ENCODE measurements at places on chromosomes 11 and 22. TPM values are rescaled to one million over a fixed set of nuclear protein-coding genes. Genes with fewer than 3 reads are reported as not detected.
A peak's percentile ranks its signal among the peaks of the same experiment; 100 is the strongest.

NPAS4 gene
- not detected for total RNA-seq

- no peak for DNase-seq
These were observed 549.3 kb downstream of the METTL15 start for GRCh38 chr11:28657378-28658030.

NELL1 gene
- total RNA-seq = not detected

OR4C12 gene
- total RNA-seq = not detected

GRCh38 chr22:30222321-30222720 is 24.2 kb downstream of the LIF start:
- DNase-seq = no peak

GRCh38 chr11:66325263-66325671 is 8.4 kb upstream of the CD248 start:
- DNase-seq = no peak

DNA sequence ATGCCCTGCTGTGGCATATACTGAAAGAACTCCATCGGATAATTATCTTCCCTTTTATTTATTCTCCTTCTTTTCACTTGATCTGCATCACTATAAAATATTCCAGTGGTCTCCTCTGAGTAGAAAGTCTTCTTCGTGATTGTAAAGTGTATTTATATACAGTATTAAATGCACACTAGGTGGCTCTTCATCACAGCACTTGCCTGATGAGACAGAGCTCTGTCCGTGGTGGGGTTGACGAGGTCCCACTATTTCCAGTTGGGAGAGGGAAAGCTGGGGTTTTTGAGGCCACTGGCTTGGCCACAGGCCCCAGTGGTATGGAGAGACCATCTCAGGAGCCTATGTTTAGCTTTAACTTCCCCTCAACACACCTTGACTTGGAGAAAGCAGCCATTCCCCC is 31.6 kb upstream of the ZBTB16 start:
- no peak for DNase-seq

FBLN1 gene
- 91.9 TPM for total RNA-seq

EMID1 gene
- total RNA-seq = 1.4 TPM

NCF4 gene
- not detected for total RNA-seq

- peak; percentile 88 for DNase-seq
These were observed 14.1 kb downstream of the DCPS start for GRCh38 chr11:126317756-126318573.

RBMXL2 gene
- total RNA-seq = not detected

DNA sequence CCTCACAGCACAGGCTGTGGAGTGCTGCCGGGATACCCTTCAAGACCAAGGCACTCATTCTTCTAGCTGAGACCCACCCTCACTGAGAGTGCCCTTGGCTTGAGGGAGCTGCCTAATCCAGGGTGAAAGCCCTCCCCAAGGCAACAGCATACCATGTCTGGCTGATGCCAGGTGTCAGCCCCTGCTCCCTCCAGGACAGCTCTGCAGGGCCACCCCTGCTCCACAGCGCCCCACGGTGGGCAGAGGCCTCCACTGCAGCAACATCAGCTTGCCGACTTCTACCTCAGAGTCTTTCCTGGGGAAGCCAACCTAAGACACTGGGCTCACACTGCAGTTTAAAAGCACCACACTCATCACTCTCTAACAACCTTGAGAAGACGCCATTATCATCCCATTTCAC is 29.0 kb downstream of the TTLL1 start:
- no peak for DNase-seq

DNA sequence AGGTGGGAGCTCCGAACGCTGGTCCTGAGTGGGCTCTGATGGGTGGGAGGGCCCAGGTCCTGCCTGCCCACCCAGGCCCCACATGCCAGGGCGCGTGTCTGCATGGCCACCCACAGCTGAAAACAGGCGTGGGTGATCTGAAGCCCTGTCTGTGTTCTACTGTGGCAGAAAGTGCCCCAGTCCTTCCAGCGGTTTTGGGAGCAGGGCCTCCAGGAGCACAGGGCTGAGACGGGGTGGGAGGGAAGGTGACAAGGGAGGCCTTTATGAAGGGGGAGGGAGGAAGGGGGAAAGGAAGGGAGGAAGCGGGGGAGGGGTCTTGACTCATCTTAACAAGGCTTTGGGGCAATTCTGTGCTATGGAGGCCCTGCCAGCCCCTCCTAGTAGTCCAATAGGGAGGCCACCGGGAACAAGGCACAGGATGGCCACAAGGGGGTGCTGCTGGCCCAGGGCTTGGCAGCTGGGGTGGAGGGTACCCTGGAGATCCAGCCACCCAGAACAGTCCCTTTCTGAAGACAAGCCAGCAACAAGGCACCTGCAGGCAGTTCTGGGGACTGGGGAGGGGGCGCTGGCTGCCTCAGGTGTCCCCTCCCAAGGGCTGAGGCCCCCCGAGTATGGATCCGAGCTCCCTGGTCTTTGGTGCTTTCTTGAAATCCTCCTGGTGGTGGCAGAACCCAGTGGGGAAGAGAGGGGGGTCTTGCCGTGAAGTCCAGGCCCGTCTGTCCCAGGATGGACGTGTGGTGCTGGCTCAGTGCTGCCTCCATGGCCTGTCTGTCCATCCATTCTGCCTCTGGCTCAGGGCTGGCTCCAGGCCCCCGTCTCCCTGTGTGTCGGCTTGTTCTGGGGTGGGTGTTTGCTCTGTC is 6.3 kb upstream of the FADS3 start:
- DNase-seq = peak; percentile 48

- no peak for DNase-seq
These were observed 155.5 kb upstream of the PITPNB start for GRCh38 chr22:28074526-28074925.

DNA sequence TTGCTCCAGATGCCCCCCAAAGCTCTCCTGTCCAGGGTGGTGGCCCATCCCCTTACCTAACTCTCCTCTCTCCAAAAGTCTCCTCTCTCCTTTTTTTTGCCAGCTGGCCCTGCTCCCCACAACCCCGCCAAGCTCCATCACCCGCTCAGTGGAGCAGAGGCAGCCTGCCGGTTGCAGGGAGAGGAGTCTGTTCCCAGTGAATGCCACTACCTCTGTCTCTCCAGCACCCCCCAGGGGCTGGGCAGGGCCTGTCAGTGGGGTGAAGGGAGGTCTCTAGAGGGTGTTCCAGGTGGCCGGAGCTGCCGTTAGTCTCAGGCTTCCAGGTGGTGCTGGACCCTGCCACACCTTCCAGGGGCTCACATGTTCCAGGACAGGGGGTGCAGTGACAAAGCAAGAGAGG is 387.0 kb downstream of the CTTN start:
- no peak for DNase-seq

DNA sequence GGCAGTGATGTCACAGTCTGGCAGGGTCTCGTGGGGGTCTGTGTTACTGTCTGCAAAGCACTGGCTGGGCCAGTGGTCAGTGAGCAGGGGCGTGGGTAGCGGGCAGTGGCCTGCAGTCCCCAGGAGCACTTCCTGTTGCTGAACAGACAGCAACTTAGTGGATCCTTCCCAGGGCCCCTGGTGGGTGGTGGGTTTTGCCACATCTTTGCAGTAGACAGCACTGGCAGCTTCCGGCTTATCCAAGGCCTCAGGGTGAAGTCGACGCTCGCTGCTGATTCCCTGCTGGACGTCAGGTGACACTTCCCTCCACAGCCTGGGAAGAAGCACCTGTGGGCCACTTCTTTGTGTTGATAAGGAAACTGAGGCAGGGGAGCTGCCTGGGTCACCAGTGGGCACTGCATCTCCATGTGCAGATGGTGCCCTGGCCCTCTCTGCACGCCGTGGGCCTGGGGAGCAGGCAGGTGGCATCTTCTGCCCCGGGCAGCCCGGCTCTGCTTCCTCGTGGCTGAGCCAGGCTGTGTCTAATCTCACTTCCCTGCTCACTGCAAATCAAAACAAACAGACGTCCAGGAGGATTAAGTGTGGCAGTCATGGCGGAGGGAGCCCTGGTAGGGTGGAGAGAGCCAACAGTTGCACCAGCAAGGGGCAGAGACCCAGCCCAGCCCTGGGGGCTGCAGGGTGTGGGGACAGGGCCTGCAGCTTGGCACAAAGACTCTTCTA is 79.8 kb downstream of the KCNQ1 start:
- DNase-seq = no peak

GRCh38 chr22:41664490-41664889 is 24.2 kb downstream of the SNU13 start:
- no peak for DNase-seq

GRCh38 chr11:77589181-77589520 is 602 bp upstream of the AQP11 start:
- DNase-seq = no peak

DNA sequence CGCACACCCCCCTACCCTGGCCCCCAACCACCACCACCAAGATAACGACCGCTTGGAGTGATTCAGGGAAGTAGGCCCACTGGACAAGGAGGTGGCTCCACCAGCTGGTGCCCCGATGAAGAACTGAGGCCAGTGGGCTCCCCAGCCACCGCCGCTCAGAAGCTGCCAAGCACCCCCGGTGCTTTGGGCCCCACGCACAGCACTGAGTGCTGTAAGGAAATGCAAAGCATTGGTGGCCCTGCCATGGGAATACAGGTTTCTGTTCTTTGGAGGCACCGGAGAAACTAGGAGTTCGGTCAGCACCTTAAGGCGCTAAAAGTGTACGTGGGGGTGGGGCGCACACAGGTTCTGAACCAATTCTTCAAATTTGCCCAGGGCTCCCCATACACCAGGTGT is 664 bp upstream of the PRSS23 start:
- no peak for DNase-seq

- DNase-seq = no peak
These were observed 2.9 kb downstream of the C11orf87 start for GRCh38 chr11:109424901-109425300.

RFPL3 gene
- not detected for total RNA-seq

RASD2 gene
- total RNA-seq = 0.56 TPM

ABTB2 gene
- 1.7 TPM for total RNA-seq

- no peak for DNase-seq
These were observed 302.4 kb downstream of the MN1 start for GRCh38 chr22:27499121-27499520.

MPZL3 gene
- total RNA-seq = 1.3 TPM

DNA sequence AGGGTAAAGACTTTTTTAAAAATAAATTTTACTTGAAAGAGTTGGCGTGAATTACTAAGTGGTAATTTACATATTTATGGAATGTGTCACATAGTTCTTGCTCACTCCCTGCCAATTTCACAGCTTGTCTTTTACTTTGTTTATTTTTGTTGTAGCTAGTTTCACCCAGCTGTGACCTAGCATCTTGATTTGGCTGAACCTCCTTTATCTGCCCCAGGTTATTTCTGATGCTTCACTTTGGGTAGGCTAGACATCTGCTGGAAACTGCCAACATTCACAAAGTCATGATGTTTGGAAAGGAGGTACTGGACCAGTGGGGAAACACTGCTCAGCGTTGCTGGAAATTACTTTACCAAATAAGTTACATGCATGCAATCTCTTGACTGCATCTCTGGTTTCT is 1676.0 kb upstream of the RAG2 start:
- peak; percentile 44 for DNase-seq

GRCh38 chr22:41687901-41688364 is 734 bp downstream of the SNU13 start:
- peak; percentile 23 for DNase-seq

DNA sequence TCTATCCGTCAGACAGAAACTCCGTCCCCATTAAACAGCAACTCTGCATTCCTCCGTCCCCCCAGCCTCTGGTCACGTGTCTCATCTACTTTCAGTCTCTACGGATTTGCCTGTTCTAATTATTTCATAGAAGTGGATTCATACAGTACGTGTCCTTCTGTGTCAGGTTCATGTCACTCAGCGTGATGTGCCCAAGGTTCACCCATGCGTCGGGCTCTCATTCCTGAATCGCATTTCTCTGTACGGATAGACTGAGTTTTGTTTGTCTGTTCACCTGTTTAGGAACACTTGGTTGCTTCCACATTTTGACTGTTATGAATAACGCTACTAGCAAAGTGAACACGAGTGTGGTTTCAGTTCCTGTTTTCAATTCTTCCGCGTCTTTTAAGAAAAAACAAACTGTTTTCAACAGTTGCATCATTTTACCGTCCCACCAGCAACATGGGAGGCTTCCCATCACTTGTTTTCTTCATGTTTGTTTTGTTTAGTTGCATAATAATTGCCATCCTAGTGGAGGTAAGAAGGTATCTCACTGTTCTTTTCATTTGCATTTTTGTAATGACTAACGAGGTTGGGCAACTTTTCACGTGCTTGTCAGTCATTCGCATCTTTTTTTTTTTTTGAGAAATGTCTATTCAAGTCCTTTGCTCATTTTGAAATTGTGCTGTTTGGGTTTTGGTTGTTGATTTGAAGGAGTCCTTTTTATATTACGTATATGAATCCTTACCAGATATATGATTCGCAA is 8.9 kb upstream of the NLRP6 start:
- DNase-seq = no peak

DNA sequence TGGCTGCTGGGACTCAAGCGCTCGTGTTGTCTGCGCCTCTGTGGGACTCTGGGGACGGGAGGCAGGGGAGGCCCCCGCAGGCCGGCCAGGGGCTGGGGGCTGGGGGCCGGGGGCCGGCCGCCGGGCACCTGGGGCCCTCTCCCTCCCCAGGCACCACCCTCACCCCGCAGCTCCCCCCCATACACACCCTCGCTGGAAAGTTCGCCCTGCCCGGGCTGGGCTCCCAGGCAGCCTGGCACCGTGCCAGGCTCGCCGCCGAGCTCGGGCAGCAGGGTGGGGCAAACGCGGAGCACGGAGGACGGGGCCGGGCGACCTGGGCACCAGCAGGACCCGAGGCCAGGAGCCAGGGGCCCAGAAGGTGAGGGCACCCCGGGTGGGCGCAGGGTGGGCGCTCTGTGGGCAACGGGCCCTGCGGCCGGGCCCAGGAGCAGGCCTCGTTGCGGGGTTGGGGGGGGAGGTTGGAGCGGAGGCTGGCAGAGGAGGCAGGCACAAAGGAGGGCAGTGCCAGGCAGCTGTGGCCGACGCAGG is 76.7 kb upstream of the WNT7B start:
- peak; percentile 87 for DNase-seq

GGT5 gene
- not detected for total RNA-seq

- no peak for DNase-seq
These were observed 5.2 kb downstream of the RAB6A start for GRCh38 chr11:73755670-73756069.

KRTAP5-2 gene
- not detected for total RNA-seq

SLN gene
- total RNA-seq = not detected

DNA sequence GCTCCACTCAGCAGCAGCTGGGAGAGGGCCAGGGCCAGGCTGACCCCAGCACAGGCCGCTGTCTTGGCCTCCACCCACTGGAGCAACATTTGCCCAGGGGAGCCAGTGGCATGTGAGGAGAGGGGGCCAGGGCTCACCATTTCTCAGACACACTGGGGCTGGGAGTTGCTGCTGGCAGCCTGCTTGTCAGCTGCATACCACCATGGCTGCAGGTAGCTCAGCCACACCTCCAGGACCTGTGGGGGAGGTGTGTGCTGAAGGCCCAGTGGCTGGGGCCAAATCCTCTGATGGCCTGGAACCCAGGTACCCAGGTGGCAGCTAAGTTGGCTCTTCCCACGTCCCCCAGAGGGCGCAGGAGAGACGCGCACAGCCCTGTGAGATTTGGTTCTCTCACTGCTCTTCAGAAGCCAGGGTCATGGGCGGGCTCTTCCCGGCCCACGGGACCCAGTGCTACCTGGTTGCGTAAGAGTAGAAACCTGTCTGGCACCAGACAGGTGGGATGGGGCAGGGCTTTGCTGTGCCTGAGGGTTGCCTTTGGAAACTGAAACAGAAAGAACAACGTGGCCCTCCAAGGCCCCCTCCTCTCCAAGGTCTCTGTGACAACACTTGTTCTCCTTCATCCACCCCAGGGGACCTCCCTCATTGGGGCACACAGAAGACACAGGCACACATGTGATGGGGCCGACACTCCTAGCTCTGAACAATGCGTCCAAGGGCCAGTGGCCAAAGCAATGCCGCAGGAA is 98.8 kb downstream of the MED15 start:
- DNase-seq = peak; percentile 22

All from MG63 (cell line).